ENCODE measurements at places on chromosomes 11 and 22. TPM values are rescaled to one million over a fixed set of nuclear protein-coding genes. Genes with fewer than 3 reads are reported as not detected.

- DNase-seq, result no peak
These were observed 19.0 kb downstream of the WT1 start for GRCh38 chr11:32416301-32416700.

GRCh38 chr22:44338177-44338810 lies 25.5 kb upstream of the SHISAL1 start:
- DNase-seq, result no peak

DNA sequence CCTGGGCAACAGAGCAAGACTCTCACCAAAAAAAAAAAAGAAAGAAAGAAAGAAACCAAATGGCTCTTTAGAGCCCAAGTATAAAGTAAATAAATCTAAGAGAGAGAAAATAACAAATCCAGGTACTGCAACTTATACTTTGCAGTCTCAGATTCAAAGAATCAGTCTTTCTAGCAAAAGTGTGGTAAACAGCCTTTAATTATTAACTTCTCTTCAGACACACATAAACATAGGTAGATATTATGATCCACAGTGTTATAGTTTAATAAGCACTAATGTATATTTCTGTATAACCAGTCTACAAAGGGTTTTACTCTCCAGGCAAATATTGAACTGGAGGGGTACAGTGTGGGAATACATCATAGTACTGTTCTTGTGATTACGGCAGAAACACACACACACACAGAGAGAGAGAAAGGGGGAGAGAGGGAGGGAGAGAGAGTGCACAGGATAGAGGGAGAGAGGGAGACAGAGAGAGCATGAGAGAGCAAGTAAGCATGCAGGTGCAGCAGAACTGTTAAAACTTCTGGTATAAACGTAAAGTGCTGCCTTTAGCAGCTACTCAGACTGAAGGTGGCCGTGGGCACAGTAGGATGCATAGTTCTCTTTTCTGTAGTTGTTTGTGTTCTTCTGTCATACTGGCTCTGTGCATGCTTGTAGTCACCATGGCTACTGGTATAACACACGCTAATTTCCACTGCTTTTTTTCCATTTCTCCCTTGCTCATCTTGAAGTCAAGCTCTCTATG lies 32.3 kb downstream of the MTMR2 start:
- DNase-seq, result no peak

GRCh38 chr11:120613264-120614226 lies 102.0 kb downstream of the GRIK4 start:
- no peak for DNase-seq

- DNase-seq, result no peak
These were observed 36.1 kb upstream of the SCN3B start for GRCh38 chr11:123690485-123690884.

DNA sequence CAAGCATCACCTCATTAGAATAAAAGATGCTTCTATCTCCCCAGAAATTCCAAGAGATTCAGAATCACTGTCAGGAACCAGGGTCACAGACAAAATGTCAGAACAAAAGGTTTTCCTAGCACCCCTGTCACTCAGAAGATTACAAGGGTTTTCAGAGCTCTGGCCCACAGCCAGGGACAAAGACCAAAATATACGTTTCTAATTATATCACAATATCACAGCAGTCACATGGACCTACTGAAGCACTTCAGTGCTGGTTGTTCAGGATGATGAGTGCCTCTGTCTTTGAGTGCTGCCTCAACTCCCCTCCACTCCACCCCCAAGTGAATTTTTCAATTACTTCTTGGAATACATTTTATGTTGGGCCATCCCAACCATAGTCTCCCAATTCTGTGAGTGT lies 21.9 kb upstream of the RTL6 start:
- no peak for DNase-seq

GRCh38 chr11:71538666-71538990 lies 803 bp downstream of the KRTAP5-8 start:
- DNase-seq, result no peak

DNA sequence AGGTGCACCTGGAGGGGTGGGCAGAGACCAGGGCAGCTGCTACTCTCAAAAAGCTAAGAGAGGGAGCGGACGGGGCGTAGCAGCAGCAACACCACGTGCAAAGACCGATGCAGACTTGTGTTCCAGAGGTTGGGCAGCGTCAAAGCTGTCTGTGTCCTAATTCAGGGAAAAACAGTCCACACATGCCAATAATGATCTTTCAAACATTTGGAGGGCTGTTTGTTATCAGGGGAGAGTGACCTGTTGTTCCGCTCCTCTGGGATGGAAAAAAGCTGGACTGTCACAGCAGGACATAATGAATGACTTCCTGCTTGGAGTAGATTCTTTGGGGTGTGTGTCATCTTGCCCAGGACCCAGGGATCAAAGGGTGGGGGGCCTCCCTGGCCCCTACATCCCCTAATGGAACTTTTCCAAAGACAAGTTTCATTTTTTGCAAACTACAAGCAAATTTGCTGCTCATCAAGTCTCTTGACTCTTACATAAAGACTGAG lies 6.2 kb upstream of the FBLN1 start:
- DNase-seq, result no peak

DNA sequence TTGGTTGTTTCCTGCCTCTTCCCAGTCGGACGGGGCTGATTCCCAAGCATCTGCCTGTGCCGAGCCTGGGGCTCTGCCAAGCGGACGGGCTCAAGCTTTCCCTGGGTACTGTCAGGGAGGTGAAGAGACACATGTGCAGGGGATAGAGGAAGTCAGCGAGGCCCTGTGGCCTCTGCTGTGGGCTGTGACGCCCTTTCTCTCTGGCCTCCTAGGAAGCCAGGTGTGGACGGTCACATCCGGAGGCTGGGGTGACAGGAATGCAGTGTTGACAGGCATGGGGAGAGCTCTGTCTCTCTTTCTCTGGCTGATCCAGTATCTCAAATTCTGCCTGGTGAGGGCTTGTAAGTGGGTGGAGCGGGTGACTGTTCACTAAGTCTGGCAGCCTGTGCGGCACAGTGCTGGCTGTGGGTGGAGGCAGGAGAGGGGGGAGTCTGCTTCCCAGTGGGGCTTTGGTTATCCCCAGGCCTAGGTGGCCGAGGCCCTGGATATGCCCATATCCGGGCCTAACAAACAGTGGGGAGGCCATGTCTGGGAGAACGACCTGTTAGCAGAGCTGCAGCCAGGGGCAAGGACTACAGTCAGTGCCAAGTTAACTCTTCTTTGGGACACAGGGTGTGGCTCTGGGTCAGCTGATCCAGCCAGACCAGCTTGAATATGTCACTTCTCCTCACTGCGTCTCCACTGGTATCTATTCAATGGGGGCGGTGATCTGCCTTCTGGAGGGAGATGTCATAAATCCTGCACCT lies 1.9 kb downstream of the KCTD17 start:
- peak; percentile 59 for DNase-seq

- no peak for DNase-seq
These were observed 29.7 kb upstream of the TEF start for GRCh38 chr22:41352058-41352457.

DNA sequence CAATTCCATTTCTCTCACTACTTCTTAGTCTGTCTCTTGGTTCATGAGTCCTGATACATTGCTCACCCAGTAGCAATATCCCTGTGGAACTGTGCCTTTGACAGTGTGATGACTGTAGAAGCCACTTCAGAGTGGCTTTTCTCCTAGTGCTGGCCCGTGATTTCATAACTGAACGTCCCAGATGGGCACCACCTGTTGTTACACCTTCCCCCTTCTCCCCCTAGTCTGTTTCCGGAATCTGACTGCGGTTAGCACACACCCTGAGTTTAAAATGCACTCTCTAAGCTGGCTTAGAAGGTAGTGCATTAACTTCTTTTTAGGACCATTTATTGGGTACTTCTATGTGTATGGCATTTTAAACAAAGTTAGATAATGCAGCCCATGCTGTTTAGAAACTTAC lies 83.0 kb downstream of the ALX4 start:
- no peak for DNase-seq

DNA sequence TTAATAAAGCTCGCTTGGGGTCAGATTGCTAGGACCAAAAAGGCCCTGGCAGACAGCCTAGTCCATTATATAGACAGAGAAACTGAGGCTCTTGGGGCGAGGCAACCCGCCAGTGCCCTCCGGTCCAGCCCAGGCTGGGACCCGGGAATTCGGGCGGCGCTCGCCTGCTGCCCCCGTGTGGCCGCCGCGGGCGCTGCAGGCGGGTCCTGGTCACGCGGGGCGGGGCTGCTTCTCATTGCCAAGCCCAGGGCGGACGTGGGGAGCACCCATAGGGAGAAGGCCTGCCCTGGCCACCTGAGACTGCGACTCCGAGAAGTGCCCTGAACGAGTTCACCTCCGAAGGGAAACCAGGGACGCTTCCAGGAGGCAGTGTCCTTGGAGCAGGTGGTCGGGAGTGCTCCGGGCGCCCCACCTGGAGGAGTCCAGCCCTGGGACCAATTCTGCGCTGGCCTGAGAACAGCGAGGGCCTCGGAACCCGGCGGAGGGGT lies 36.0 kb upstream of the CSNK1E start:
- peak; percentile 87 for DNase-seq

DNA sequence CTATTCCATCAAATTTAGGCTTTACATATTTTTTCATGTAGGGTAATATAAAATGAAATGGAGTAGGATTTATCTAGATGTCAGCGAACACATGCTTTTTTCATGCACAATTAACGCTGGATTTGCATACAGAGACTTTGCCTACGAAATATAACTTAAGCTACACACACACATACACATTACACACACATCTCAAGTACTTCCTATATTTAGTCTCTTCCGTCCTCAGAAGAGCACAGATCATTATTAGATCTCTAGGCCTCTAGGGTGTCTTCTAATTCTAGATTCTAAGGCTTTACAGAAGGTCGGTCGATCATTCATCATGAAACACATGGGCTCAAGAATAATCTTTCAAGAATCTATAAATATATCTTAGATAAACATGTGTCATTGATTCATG lies 3.8 kb upstream of the MS4A13 start:
- no peak for DNase-seq

- DNase-seq, result peak; percentile 57
These were observed 22.9 kb upstream of the RFPL3 start for GRCh38 chr22:32334660-32335365.

DNA sequence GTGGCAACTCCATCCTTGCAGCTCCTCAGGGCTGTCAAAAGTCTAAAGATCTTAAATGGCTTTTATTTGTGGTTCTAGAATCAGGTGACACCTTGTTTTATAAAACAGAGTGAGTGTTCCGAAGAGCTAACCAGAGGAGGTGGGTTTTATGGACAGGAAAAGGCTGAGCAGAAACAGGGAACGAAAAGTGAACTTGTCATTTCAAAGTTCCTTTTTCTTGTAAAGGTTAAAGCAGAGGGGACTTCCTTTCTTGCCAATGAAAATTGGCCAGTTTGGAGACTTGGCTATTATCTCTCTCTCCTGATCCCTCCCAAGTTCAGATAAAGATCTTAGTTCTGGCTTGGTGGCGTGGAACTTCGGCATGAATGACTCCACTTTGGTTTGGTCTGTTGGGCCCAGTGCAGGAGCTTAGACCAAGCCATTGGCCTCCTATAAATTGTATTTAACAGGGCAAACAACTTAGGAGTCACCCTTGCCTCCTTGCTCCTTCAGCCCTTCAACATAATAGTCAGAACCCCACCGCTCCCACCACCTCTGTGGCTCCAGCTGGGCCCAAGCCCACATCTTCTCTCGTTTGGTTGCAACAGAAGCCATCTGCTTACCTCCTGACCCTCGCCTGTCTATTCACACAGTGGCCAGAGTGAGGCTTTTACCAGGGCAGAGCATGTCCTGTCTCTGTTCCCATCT lies 102.4 kb upstream of the THY1 start:
- no peak for DNase-seq

- DNase-seq, result no peak
These were observed 10.1 kb upstream of the FADS3 start for GRCh38 chr11:61901397-61901796.

GRCh38 chr11:104422324-104422944 lies 258.5 kb upstream of the PDGFD start:
- no peak for DNase-seq

DNA sequence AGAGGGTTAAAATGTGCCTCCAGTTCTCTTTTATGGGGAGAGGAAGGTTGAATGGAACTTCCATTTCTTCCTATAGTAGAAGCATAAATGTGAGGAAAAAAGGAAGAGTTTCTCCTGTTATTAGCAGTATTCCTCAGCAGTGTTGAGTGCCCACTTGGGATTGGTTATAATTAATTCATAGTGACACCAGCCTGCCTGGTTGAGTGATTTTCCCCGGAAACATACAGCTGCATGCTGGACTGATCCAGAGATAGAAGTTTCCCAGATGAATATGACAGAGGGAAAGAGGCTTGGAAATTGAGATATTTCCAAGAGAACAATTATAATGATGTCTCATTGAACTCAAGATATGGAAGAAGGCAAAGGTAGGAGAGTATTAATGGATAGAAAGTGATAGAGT lies 28.3 kb downstream of the RAB39A start:
- DNase-seq, result no peak

GRCh38 chr22:29109822-29110221 lies 37.0 kb downstream of the KREMEN1 start:
- DNase-seq, result no peak

DNA sequence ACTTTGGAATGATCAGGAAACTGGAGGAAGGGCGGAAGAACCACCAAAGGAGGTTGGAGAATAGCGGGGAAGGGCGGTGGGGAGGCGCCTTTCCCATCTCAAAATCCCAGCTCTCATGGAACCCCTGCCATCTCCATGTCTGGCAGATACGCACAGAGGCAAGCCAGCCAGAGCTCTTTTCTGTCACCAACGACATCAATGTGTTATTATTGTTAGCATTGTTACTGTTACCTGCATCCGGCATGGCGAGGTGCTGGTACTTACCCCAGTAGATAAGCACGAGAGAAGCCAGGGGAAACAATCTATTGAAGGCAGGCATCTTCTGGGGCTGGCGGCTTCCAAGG lies 969 bp downstream of the SCN3B start:
- DNase-seq, result no peak

DNA sequence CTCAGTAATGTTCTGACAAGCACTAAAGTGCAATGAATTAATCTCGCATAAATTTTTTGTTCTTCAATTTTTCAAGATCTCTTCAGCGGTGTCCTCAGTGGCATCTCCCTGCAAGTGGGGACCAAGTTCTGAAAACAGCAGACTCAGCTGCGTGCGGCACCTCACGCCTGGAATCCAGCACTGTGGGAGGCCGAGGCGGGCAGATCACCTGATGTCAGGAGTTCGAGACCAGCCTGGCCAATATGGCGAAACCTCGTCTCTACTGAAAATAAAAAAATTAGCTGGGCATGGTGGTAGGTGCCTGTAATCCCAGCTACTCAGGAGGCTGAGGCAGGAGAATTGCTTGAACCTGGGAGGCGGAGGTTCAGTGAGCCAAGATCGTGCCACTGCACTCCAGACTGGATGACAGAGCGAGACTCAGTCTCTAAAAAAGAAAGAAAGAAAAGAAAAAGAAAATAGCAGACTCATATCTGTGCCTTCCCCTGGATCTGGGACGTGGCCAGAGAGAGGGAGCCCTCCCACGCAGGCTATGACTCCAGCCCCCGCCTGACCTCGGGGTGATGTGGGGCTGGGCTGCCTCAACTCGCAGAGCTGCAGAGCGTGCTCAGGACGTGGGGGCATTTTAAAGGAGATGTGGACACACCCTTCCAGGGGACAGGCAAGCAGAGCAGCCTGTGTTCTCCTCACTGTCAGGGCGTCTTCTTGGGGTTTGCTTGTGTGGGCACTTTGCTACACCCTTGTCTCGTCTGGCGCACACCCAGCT lies 346.6 kb downstream of the BRD1 start:
- no peak for DNase-seq

MYOD1 gene
- not detected for total RNA-seq

NRIP3 gene
- 1.3 TPM for total RNA-seq

OTOG gene
- not detected for total RNA-seq

MOV10L1 gene
- total RNA-seq, result 1.2 TPM

GNAZ gene
- 3.0 TPM for total RNA-seq

OR2D2 gene
- total RNA-seq, result not detected

MMP8 gene
- not detected for total RNA-seq

CYTH4 gene
- total RNA-seq, result 37.9 TPM

CLMP gene
- total RNA-seq, result 17.6 TPM

NEFH gene
- total RNA-seq, result 0.46 TPM

Measured in upper lobe of right lung (tissue), 1 donor.